ENCODE measurements at places on chromosomes 1 and 21.

GRCh38 chr1:99590578-99591209, 55.2 kb upstream of the PALMD start:
- DNase-seq = no peak

DNA sequence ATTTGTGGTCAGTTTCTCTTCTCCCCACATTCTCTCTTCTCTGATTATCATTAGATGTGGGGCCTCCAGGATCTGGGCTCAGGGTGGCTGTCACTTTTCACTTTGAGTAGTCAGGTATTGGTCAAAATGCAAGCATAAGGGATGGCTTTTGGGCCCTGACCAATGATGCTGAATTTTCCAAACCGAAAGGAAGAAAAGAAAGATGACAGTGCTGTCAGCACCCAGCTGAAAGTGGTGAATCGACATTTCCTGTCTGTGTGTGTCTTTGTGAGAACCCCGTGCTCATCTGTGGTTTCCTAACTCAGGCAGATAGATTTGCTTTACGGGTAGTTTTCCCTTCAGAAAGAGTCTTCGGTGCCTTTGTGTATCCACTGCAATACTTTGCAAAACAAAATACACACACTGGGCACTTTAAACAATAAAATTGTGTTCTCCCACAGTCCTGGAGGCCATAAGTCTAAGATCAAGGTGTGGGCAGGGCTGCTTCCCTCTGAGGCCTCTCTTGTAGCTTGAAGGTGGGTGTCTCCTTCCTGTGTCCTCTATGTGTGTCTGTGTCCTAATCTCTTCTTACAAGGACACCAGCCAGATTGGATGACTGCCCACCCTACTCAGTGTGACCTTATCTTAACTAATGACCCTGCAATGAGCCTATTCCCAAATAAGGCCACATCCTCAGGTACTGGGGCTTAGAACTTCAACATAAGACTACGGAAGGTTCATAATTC, 274.8 kb upstream of the AJAP1 start:
- no peak for DNase-seq

GRCh38 chr1:102772831-102773230, 335.5 kb downstream of the COL11A1 start:
- no peak for DNase-seq

DNA sequence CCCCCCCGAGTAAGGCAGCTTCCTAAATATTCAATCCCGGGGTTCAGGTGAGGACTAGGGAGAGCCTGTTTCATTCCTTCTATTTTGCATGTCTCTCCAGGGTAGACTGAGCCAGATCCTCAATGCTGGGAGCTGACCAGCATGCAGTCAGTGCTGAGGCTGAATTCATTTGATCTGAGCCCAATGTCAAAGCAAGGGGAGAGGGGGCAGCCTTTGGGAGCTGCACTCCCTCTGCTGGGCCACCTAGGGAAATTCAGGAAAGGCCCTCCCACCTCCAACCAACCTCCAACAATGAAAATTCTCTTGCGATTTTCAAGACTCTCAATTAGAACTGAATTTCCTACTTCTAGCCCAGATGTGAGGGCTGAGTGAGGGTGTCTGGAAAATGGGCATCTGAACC, 371.2 kb downstream of the NPHP4 start:
- no peak for DNase-seq

- DNase-seq = no peak
Measured at GRCh38 chr1:33736496-33736895, 127.4 kb upstream of the HMGB4 start.

GRCh38 chr21:35020902-35021301, 28.2 kb downstream of the RUNX1 start:
- no peak for DNase-seq

DNA sequence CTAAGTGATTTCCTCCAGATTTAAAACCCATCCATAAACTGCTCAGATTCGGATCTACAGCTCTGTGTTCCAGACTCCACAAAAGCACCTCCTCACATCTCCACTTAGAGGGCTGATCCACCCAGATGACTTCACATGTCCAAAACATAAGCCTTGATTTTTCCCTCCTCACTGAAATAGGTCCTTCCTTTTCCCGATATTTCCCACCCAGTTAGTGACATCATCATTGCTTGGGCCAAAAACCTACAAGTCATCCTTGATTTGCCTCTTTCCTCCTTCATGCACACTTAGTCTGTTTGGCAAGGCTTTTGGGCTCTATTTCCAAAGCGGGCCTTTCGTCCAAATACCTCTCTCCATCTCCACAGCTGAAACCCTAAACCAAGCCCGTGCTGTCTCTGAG, 32.3 kb downstream of the CCDC185 start:
- DNase-seq = no peak

DNA sequence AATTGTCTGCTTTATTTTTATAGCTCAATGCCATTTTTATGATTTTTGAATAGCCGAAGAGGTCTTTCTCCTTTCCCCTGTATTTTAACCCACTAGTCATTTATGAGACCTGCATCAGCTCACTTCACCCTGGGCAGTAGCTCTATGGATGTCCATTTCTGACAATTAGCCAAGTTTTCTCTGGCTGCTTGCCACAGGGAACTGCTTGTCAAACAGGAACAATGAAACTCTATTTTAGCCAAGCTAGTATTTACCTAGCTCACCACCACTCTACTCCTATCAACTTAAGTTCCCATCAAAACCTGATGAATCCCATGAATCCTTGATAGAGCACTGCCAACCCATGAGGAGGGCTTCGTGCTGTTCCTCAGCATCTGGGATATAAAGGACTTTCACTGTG, 406.7 kb downstream of the RWDD3 start:
- DNase-seq = no peak

DNA sequence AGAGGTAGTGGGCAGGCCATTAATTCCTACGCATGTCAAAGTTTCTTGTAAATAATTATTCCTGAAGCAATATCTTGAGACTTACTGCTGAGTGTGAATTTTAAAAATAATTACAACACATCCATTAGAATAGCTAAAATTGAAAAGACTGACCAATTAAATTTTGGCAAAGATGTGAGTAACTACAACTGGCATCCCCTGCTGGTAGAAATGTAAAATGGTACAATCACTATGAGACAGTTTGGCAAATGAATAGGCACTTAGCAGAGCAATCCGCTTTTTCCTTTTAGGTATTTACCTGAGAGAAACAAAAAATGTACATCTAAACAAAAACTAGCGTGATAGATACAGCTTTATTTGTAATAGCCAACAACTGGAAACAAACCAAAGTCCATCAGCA, 798.9 kb downstream of the BRINP3 start:
- no peak for DNase-seq

GRCh38 chr1:228448372-228448771, 31.7 kb upstream of the TRIM17 start:
- no peak for DNase-seq

- no peak for DNase-seq
Measured at GRCh38 chr1:5983361-5984103, 8.7 kb downstream of the NPHP4 start.

GRCh38 chr1:103191327-103191726, 83.0 kb upstream of the COL11A1 start:
- no peak for DNase-seq

GRCh38 chr1:111247125-111247838, 19.8 kb downstream of the CHI3L2 start:
- DNase-seq = no peak

- DNase-seq = no peak
Measured at GRCh38 chr1:231694075-231694431, 67.5 kb downstream of the DISC1 start.

GRCh38 chr1:162857850-162858249, 3.1 kb downstream of the CCDC190 start:
- DNase-seq = no peak

GRCh38 chr1:25355841-25356395, 17.8 kb downstream of the TMEM50A start:
- no peak for DNase-seq

- DNase-seq = no peak
Measured at GRCh38 chr1:86739648-86740509, 35.5 kb downstream of the SH3GLB1 start.

- peak; percentile 2 for DNase-seq
Measured at GRCh38 chr1:181396171-181396670, 87.1 kb upstream of the CACNA1E start.

DNA sequence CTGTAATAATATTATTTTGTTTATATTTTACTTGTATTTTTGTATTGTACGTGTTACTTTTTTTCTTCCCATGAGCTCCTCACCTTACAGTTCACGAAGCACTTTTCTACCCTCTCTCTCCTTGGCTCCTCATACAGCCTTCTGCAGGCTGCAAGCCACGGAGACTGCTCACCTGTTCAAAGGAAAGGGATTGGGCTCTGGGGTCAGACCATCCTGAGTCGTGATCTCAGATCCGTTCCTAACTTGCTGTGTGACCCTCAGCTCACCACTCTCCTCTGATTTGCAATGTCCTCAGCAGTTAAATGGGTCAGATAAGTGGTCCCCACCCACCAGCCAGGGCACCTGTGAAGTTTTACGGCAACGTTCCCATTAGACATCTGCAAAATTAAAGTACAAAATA, 54.1 kb downstream of the VWA5B1 start:
- DNase-seq = no peak

- DNase-seq = no peak
Measured at GRCh38 chr1:147723691-147724323, 36.6 kb downstream of the GJA5 start.

DNA sequence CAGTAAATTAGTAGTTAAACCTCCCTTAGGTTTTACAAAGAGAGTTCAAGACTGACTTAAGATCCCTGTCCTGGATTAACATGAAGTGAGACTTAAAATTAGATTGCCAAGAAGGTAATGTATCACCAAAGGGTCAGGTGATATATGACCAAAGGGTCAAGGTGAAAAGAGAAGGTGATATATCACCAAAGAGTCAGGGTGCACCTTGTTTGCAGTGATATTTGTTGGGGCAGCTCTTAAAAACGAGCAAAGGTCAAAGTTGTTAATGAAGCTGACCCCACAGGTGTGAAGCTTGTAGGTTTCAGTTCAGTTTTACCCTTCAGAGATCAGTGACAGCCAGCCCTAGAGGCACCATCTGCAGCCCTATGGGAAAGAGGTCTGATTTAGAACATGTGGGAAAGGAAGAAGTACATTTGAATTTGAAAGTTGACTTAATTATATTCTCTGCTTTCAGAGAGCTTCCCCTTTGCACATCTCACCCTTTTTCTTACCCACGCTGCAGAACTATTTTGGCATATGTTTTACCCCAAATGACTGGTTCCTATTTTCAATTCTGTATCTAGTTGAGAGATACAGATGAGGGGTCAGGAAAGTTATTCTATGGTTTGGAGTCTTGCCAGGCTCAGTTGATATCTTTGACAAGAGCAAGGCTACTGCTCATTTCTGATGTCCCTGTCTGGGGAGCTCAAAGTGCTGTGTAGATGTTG, 170.8 kb downstream of the S1PR1 start:
- no peak for DNase-seq

DNA sequence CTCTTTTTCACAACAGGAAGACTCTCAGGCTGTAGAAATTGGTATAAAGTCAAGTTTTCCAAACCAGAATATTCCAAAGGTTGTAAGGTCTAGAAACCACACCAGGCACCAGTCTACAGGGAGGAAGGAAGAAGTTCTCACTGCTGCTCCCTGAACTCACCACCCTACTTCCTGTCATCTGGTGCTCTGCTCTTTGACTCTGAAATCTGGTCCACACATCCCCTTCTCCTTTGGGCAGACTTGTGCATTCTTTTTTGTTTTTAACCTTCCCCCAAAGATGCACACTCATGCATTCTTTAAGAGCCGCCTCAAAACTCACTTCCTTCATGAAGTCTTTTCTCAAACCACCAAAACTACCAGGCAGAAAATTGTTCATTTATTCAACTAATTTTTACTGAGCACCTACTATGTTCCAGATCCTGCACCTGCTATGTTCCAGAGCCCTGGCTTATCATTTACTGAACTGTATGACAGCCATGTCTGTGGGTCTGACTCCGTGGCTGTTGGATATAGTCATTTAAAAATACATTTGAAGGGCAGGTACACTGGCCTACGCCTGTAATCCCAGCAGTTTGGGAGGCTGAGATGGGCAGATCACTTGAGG, 30.1 kb upstream of the EPS15 start:
- no peak for DNase-seq

- no peak for DNase-seq
Measured at GRCh38 chr21:21046063-21046462, 47.9 kb downstream of the NCAM2 start.

DNA sequence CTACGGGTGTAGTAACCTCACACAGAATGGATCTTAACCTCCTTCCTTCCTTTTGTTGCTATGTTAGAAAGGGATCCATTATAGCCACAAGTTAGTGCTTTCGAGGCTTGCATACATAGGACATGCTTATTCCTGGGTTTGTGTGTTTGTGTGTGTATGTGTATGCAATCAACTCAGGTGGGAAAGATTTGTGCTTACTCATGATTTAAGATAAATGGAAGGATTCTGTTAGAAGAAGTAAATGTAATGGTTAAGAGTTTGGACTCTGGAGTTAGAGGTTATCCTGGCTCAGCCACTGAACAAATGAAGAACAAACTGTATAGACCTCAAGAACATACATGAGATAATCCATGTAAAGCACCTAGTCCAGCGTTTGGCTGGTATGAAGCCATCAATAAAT, 28.8 kb downstream of the BTG3 start:
- no peak for DNase-seq

DNA sequence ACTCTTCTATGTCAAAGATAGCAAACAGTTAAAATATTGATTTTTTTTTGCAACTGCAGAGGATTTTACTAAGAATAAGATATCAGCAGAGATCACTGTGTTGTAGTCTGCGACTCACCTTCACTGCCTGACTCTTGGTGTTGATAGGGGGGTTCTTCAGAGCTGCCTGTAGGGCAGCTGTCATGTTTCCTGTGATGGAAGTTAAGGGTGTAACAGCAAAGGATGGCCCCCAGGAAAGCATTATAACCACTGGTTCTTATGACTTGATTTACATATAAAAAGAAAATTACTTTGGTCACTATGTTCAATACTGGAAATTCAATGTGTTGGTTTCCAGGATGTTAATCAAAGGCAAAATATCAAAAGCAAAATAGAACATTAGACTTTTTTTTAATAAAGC, 2.6 kb downstream of the ARPC5 start:
- no peak for DNase-seq

DNA sequence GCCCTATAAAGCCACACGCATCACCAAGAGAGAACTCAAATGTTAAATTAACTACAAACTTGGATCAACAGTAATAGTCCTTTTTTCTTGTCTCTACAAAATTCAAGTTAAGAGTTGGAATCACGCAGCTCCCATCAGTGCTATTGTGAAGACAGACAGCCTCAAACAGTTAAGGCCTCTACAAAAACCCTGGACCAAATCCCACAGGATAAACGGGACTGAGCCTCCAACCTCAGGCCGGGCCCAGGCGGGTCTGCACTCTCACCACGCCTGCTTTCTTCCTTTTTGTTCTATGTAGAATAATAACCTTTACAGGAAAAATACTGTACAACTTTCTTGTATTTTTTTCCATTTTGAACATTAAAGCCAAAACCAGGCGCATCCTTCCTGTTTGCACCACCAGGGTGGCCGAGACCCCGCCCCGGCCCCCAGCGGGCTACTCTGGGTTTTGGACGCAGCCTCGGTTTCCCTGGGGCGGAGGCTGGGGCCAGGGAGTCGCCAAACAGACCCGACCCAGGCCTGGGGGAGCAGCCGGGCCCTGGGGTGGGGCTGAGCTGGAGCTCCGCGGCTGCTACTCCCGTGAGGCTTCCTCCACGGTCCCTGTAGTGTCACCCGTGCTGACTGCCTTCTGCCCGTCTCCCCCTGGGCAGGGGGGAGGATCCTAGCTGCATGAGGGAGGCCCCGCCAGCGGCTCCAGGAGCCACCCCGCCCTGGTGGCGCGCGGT, 158.4 kb downstream of the CASZ1 start:
- DNase-seq = no peak

- DNase-seq = no peak
Measured at GRCh38 chr1:86000601-86001000, 156.0 kb downstream of the COL24A1 start.

GRCh38 chr1:4000811-4001251, 100.8 kb upstream of the C1orf174 start:
- DNase-seq = no peak

All from stimulated activated CD8-positive, alpha-beta memory T cell treated with anti-CD3 and anti-CD28 coated beads, Interleukin-4, amount 100 ng/mL, for 4 hours (primary cell).